ENCODE measurements at places on chromosomes 7 and 10.

GRCh38 chr10:14670551-14671240 lies 104.0 kb downstream of the FAM107B start:
- DNase-seq, result no peak

DNA sequence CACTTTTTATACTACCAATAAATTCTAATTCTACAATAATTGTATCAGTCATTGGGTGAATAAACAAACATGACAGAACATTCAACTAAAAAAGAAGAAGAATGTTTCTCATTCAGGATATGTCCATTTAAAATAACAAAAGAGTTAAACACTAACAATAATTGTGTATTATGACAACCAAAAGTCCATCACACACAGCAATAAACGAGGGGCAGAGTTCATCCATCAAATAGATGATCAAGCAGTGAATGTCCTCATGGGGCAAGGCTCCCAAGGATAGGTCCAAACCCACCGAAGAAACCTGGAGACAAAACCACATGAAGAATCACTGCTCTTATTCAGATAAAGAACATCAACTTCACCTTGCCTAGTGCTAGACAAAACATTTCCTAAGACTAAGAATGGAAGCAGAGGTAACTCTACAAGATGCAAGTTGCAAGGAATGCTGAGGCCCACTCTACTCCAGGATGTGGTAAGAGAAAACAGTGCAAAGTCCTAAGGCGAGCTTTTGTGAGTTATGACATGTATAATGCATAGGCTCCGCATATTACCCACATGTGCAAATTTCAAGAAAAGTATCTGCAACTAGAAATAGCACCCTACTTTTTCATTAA lies 115.1 kb downstream of the PARD3 start:
- DNase-seq, result no peak

DNA sequence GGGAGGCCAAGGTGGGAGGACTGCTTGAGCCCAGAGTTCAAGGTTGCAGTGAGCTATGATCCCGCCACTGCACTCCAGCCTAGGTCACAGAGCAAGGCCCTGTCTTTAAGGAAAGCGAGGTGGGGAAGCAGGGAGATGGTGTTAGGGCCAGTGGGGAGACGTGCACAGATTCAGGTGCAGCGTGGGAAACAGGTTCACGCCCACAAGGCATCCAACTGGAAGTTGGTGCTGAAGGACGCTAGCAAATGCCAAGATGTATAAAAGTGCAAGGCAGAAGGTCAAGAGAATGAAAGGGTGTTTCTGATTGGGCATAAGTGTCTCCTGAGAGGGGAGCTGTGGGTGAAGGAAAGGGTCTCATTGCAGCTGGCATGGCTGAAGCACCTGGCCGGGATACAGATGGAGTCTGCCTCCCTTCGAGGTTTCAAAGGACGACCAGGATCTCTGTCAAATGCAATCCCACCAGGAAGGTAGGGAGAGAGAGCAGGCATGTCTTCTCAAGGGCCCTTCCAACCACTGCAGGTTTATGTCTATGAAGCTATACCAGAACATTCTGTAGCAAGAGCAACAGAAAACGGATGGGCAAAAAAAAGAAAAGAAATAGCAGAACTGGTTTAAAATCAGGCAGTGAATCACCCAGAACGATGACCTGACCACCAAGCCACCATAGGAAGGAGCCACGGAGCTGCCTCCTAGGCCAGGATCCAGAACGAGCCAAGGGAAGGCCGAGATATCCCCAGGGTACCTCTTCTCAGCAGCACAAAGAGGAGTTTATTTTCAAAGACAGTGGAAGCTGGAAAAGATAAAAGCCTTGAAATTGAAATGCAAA lies 43.2 kb downstream of the GSDME start:
- DNase-seq, result no peak

DNA sequence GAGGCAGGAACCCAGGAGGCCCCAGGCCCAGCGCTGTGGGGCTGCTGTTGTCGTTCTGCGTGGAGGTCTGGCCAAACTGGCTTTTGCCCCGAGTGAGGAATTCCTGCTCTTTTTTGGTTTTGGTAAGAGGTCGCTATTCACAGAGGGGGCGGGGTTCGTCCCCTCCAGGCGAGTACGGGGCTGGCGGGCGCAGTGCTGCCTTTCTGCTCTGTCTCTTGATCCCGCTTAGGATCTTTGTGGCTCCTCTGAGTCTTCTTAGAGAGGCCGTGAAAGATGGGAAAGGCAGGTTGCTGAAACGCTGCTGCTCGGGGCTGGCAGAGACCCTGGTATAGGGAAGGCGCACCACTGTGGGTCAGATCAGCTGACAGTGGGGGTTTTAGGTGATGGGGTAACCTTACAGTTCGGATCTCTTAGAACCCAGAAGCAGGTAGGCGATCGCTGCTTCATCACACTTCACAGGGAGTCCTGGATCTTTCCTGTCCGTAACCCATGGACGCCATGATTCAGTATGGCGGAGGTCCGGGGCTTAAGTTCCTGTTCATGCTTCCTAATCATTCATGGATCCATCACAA lies 136.7 kb downstream of the KIF20B start:
- DNase-seq, result no peak

DNA sequence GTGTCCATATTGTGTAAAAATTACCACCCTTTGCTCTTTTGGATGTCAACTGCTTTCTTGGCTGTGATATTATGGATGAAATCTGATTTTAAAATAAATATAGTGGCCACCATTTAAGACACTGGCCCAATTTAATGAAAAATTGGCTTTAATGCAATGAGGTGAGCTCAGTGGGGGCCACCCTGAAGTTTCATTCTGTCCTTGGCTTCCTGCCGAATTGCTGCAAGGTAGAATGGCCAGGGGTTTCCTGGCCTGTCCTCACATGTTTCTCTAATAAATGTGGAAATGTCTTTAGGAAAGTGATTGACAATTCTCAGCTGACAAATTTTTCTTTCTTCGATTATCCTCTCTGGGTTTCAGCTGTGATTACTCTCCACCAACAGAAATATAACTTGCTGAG lies 36.0 kb downstream of the DYNC1I1 start:
- DNase-seq, result no peak

DNA sequence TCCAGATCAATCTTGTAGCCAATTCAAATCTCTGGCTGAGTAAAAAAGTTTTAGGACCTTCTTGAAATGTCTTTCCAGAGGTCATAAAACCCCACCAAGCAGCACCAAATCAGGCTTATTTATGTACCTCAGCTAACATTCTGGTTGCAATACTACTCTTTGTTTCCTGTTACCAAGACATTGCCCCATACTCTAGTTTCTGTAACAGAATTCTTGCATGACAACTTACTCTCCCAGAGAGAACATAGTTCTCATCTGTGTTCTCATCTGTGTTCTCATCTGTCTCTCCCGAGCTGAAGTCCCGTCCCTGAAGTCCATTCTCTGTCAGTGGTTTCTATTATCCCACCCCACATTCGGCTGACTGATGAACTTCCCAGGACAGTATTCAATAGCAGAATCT lies 1285.1 kb downstream of the XPNPEP1 start:
- DNase-seq, result no peak

GRCh38 chr10:20630092-20630643 lies 266.9 kb downstream of the NEBL start:
- no peak for DNase-seq

GRCh38 chr10:77577666-77578229 lies 59.9 kb downstream of the KCNMA1 start:
- no peak for DNase-seq

- no peak for DNase-seq
Measured at GRCh38 chr10:6185039-6185716, 17.6 kb upstream of the PFKFB3 start.

- no peak for DNase-seq
Measured at GRCh38 chr7:90592033-90592432, 4.1 kb upstream of the CDK14 start.

DNA sequence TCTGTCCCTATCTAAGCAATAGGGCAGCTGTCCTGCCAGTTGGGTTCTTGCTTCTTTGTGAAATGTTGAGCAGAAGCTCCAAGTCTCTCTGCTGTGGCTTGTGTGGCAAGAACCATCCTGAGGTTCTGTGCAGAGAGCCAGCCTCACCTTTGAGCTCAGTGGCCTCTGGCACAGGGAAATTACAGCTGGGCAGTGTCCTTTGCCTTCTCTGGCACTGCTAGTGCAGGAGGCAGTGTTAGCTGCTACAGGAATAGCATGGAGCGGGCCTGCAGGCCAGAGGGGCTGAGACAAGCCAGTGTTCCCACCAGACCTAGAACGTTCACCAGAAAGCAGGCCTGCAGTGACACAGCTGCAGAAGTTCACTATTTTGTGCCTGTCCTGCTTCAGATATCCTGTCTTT lies 1.8 kb downstream of the PRXL2A start:
- DNase-seq, result no peak

DNA sequence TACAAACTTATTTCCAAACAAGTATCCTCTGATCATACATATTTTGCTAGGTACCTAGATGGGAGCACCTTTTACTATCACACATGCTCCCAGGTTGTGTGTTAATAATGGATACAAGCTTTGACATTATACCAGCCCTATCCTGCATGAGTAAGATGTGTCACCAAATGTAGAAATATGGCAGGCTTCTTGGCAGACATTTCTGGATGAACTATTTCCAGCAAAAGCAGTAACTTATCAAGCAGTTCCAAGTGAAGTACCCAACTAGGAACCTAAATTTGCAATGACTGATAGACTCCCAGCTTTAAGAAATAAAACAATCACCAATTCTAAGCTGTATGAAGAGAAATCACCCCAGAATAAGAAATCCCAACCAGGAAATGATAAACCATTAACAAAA lies 103.7 kb upstream of the TMEM72 start:
- DNase-seq, result no peak

DNA sequence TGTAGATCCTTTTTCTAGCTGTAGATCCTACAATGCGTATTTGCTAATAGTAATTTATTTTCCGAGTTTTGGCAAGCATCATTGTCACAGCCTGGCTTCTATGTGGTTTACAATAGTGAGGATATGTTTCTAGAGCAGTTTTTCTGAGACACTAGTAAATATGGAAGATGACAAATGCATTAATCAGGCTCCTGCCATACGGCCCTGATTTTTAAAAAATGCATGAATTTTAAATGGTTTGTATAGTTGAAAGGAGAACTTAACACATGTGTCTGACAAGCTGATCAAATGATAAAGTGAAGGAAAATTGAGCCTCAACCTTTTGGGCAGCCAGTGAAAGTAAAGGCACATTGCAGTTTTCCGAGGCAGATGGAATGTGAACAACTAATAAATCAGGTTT lies 354.1 kb downstream of the EXOC4 start:
- DNase-seq, result no peak

DNA sequence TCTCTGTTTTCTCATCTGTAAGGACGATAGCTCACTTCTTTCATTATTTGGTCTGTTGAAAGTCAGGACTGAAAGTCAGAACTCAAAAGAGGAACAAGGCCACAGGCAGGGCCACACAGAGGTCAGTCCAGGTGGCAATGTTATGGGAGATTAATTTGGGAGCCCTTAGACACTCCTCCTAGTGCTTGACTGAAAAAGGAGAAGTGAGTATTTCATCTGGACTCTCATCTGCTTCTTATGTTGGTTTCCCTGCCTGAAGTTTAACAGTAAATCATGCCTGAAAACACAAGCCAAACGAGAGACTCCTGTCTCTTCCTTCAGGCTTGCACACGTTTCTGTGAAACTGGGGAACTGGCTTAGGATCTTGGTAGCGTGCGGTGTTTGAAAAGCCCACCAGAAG lies 248.5 kb downstream of the BUB3 start:
- DNase-seq, result no peak

GRCh38 chr7:128304212-128304611 lies 39.5 kb downstream of the RBM28 start:
- DNase-seq, result peak; percentile 32

DNA sequence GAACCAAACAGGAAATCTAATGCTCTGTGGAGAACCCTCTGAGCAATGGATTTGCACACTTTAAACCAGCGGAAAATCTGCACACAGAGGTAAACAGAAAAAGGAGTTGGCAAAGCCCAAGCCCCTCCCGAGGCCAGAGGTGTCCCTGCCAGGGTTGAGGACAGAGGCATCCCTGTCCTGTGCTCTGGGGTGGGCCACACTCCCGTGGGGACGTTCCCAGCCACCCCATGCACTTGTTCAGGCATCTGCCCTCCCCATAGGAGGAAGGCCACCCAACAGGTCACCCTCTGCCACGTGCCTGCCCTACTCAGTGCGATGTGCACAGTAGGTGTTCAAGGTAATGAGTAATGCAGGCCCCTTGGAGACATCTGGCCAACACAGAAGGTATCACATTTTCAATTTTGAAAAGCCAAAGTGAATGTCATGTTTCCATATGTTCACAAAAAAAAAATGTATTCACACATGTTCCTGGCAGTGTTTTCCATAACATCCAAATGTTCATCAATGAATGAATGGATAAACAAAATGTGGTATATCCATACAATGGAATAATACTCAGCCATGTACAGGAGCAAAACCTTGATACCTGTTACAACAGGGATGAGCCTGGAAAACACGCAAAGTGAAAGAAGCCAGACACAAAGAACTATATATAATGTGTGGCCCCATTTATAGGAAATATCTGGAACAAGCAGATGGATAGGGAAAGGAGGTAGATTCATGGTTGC lies 108.1 kb downstream of the EBF3 start:
- no peak for DNase-seq

DNA sequence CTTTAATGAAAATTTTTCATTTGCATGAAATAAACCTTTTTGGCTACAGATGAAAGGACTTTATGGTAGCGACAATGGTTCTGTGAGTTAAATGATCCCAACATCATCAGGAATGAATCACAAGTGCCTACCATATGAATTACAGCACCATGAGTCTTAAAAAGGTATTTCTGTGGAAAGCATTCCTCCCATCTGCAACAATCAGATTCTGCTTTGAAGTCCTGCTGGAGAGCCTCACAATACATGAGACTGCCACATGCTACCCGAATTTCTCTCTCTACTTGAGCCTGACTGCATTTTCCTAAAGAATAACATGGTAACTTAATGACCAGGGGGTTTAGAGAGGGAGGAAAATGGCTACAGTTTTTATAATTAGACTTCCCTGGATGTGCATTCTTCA lies 190.3 kb downstream of the TWIST1 start:
- DNase-seq, result no peak

- no peak for DNase-seq
Measured at GRCh38 chr7:28790467-28790866, 167.7 kb downstream of the TRIL start.

- DNase-seq, result no peak
Measured at GRCh38 chr7:74141705-74142104, 32.5 kb upstream of the EIF4H start.

DNA sequence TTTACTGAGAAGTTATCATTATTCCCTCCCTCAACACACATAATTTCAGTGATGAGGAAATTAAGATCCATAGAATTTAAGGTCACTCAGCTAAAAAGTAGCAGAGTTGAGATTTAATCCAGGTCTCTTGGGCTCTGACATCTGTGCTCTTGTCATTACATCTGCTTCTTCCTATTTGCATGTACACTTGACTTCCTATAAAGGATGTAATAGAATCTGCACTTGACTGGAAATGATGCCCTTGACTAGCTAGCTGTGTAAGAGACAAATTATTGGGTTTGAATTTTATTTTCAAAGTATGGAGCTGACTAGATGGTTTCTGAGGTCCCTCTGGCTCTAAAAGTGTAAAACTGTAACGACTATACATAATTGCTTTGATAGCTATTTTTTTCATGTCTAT lies 59.5 kb downstream of the AGK start:
- peak; percentile 77 for DNase-seq

Data from NCI-H187 treated with DMSO at 0.1 percent for 48 hours (cell line).